Transverse colon (tissue), 4 donors: ENCODE measurements at places on chromosomes 5 and 9. TPM values are rescaled to one million over a fixed set of nuclear protein-coding genes. Genes with fewer than 3 reads are reported as not detected.

Gene PCDHA11
- 1.2 TPM for total RNA-seq

Gene NIM1K
- total RNA-seq: not detected

Gene IL13
- total RNA-seq: not detected

Gene PLCXD3
- total RNA-seq: 0.68 TPM

Gene EQTN
- total RNA-seq: not detected

Gene ACOT12
- not detected for total RNA-seq

Gene CCL27
- not detected for total RNA-seq

Gene IRX1
- total RNA-seq: not detected

Gene CDC20B
- not detected for total RNA-seq

DNA sequence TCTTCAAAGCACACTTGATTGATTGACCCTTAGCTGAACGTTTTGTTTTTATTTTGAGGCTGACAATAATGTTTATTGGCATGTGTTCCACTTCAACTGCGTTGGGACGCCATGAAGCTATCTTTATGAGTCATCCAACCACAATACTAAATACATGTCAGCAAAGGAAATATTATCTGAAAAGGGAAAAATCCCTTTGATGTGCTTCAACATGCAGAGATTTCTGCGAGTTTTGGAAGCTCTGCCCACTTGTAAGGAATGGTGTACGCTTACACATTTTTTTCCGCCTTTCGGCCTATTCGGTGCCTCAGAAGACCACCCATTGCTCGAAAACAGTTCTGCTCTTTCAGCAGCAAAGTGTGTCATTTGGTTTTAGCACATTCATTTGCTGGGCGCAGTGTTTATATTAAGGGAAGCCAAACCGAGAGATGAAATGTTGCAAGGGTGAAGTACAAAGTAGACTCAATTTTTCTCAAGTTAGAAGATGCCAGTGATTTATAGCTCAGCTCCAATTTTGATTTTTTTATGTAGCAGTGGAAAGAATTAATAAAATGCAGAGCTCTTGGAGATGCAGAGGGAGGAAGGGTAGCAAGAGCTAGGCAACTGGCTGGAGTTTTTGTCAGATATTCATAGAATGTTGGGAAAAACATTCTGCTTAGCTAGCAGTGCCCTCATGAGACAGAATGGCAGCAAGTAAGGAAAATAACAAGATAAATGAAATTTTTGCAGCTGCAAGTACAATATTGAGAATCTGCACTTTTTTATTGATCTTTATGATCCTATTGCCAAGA, 68.9 kb downstream of the PRDM6 start:
- DNase-seq: no peak

- no peak for DNase-seq
Observed at GRCh38 chr5:179954434-179954833, 46.7 kb upstream of the TBC1D9B start.

DNA sequence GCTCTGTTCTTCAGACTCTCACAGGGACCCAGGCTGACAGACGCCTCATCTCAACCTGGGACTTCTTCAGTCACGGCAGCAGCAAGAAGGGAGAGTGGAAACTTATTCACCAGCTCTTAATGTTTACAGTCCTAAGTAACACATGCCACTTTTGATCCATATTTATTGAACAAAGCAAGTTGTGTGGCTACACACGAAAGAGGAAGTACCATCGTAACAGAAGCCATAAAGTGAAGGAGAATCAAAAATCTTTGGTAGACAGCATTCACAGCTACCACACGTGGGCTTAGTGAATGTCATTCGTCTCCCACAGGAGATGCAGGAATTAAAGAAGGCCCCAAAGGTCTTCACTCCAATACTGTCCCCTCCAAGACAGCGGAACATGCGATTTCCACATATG, 582.6 kb downstream of the CETN3 start:
- DNase-seq: no peak

- no peak for DNase-seq
Observed at GRCh38 chr5:158606233-158606632, 493.5 kb downstream of the EBF1 start.

DNA sequence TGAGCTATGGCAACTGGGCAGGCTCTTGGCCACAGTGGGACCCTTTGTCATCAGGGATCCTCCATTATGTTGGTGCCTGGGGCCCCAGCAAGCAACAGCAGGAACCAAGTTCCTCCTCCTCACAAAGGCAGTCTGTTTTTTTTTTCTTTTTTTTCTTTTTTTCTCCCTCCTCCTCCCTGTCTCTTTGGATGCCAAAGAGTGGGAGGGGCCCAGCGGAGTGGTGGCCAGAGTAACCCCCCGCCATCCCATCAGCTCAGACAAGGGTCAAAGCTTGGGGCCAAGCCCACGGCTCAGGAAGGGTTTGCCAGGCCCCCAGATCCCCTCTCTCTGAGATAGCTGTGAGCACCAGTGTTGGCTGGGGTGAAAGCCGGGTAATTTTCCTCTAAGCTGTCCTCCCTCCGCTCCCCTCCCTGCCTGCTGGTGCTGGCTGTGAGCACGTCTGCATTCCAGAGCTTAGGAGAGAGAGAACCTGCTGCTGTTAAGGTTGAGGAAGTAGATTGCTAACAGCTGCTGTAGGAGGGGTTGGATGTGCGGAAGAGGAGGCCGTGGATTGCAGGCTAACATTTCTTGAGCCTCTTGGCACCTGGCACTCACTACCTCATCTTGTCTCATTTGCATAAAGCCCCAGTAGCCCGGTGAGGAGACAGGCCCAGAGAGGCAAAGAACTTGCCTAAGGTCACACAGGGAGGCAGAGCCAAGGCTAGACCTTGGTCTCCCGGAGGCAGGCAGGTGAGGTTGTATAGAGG, 21.2 kb downstream of the GSN start:
- DNase-seq: peak; percentile 65

- DNase-seq: no peak
Observed at GRCh38 chr5:110854200-110854599, 115.4 kb downstream of the SLC25A46 start.

GRCh38 chr5:35316611-35317274, 86.5 kb upstream of the PRLR start:
- DNase-seq: no peak
